Activated gamma-delta T cell treated with anti-CD3 and anti-CD28 coated beads, Interleukin-2, amount 50 U/mL, for 16 hours (primary cell): ENCODE measurements at places on chromosomes 5 and 9.

GRCh38 chr9:32716955-32717543, 66.3 kb upstream of the TMEM215 start:
- no peak for DNase-seq

GRCh38 chr5:64811050-64811640, 42.4 kb downstream of the CWC27 start:
- no peak for DNase-seq

DNA sequence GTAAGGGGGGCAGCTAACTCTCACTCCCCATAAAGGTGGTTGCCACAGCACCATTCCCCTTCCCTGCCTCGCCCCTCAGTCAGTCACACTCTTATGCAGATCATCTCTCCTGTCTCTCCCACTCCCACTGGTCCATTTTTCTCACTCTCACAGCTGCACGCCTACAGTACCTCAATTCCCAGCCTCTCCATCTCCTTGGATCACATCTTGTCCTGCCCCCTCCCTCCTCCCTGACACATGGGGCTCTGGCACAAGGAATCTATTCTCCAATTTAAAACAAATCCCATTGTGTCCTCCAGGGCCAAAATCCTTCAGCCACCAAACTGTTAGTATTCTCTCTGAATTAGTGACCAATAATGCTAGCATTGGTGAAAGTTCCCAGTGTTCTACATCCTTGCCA, 114.4 kb downstream of the AUH start:
- DNase-seq, result no peak

- no peak for DNase-seq
Measured at GRCh38 chr9:5052838-5053237, 67.8 kb downstream of the JAK2 start.

GRCh38 chr9:137194388-137194787, 5.9 kb downstream of the SSNA1 start:
- no peak for DNase-seq

DNA sequence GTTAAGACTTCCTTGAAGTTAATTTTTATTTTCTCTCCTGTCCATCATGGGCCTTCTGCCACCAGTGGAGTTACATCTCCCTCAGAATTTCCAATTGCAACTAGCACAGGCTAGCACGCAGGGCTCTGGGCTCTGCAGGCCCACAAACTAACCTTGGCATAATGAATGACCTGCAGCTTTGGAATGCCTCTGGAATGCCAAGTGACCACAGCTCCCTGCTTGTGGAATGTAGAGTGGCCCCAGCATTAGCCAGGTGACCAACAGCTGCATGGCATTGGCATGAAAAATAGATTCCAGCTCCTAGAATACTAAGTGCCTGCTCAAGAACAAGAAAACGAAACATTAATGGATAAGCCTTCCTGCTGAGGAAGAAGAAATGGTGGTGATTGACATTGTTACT, 726.1 kb downstream of the BRINP1 start:
- DNase-seq, result no peak
